GF-D8 (cell line): ENCODE measurements at places on chromosomes 3 and 15.

- no peak for DNase-seq
These were observed 78.6 kb downstream of the SNRK start for GRCh38 chr3:43364926-43365325.

GRCh38 chr3:8900869-8901268 is 62.4 kb downstream of the RAD18 start:
- DNase-seq: no peak

GRCh38 chr3:105334138-105334882 is 32.4 kb upstream of the ALCAM start:
- DNase-seq: no peak

DNA sequence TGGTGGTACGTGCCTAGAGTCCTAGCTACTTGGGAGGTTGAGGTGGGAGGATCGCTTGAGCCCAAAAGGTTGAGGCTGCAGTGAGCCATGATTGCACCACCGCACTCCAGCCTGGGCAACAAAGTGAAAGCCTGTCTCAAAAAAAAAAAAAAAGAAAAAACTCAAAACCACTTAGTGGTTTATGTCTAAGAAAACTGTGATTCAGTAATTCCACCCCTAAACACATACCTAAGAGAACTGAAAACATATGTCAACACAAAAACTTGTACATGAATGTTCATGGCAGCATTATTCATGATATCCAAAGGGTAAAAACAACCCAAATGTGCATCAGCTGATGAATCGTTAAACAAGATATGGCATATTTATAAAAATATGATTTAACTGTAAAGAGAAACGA is 14.3 kb downstream of the SPG21 start:
- no peak for DNase-seq

DNA sequence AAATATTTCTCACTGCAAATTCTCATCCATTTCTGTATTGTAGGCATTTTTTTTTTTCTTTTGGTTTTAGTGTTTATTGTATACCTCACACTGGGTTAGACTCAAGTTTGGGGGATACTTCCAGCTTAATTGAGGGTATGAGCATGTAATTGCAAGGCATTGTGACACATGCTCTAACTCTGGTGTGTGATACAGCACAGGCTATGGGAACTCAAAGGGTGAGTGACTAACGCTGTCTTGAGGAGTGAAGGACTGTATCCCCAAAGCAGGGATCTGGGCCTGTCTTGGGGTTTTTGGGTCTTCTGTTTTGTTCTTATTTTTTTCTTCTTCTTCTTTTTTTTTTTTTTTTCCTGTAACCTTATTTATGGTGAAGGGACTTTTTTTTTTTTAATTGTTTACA is 26.9 kb downstream of the MAP2K1 start:
- DNase-seq: no peak

- no peak for DNase-seq
These were observed 204.6 kb upstream of the IL12A start for GRCh38 chr3:159783780-159784742.

DNA sequence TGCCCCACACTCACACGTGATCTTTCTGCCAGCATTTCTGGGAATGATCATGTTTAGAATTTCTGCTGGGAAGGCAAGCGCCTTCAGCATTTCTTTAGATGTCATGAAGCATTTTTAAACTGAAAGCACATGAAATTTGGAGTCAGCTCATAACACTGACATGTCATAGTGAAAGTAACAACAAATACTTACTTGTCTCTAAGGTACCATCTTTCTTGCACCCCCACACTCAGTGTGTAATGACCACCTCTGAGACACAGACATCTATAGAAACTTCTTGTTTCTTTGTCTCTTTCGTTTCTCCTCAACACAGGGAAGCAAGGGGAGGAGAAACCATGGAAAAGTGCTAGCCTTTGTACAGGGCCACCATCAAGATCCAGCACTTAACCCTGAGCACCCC is 171.7 kb downstream of the RORA start:
- no peak for DNase-seq

DNA sequence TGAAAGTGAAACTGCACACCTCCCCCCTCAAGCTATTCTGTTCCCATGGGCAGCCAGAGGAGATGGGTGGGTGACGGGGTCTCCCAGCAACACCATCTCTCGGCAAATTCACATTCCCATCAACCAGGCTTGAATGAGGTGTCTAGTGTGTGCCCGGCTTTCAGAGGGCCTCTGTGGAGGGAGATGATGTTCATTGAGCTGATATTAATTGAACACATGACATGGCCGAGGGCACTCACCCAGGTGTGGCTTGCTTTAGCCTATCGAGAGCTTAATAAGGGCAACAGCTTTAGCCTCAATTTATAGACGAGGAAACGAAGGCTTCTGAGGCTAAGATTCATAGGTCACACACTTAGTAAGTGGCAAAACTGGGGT is 288.0 kb downstream of the UACA start:
- no peak for DNase-seq

DNA sequence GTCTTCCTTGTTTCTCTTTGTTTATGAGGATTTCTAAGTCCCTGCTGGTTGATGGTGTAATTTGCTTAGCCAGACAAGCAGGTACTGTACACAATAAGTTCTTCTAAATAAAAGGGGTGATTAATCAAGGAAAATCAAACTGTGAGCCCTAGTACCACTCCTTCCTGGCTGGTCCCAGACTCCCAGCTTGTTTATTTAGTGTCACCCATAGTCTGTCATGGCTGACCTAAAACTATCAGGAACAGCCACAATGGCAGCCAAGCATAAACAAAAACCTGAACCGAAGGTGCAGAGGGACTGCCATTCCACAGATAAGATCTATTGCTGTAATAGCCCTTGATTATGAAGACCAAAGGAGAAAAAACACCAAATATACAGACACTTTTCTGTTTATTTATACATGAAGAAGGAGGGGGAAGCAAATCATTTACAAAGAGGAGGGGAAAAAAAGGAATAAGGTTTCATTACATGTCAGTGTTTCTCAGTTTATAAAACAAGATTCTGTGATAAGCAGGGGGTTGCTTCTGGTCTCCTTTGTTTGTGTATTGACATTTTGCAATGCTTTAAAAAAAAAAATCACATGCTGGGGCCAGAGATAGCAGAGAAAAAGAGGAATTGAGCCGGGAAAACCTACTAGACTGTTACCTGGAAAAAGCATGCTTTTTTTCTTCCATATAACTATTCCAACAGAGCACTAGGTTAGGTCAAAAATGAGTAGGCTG is 182.4 kb upstream of the DPH6 start:
- no peak for DNase-seq

DNA sequence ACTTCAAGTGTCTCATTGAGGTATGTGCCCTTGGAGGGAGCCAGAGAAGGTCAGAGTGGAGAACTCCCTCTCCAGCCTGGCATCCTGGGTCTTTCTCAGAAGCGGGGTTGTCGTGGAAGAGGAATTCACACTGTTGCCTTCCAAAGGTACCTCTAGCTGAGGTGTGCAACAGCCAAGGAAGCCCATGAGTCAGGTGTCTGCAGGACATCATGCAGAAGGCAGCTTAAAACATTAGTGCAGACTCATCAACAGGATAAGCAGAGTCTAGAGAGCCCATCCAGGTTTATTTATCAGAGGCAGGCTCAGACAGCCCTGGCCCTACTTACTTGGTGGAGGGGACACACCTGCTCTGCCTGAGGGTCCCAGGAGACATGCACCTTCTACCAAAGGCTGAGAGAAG is 95.6 kb upstream of the TPM1 start:
- DNase-seq: no peak

- no peak for DNase-seq
These were observed 106.5 kb downstream of the LIPC start for GRCh38 chr15:58538225-58538727.

DNA sequence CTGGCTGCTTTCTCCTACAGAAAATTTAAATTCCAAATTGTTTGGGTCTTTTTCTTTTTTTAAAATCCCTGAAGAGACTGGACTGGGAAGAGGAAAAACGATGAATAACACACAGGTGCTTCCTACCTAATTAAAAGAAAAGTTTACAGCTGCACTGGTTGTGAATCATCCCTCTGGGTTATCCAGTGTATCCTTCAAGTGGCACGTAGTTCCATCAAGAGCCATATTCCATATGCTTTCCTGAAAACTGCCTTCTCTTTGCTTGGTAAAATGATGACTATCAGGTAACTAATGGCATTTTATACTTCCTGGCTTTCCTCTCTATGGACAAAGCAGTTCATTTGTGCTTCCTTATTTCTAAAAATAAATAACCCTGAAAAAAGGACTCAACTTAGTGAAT is 123.2 kb downstream of the MAGI1 start:
- DNase-seq: no peak

GRCh38 chr3:97778152-97778551 is 13.6 kb downstream of the ARL6 start:
- DNase-seq: no peak

- DNase-seq: no peak
These were observed 7.1 kb downstream of the CSPG5 start for GRCh38 chr3:47571391-47572175.

DNA sequence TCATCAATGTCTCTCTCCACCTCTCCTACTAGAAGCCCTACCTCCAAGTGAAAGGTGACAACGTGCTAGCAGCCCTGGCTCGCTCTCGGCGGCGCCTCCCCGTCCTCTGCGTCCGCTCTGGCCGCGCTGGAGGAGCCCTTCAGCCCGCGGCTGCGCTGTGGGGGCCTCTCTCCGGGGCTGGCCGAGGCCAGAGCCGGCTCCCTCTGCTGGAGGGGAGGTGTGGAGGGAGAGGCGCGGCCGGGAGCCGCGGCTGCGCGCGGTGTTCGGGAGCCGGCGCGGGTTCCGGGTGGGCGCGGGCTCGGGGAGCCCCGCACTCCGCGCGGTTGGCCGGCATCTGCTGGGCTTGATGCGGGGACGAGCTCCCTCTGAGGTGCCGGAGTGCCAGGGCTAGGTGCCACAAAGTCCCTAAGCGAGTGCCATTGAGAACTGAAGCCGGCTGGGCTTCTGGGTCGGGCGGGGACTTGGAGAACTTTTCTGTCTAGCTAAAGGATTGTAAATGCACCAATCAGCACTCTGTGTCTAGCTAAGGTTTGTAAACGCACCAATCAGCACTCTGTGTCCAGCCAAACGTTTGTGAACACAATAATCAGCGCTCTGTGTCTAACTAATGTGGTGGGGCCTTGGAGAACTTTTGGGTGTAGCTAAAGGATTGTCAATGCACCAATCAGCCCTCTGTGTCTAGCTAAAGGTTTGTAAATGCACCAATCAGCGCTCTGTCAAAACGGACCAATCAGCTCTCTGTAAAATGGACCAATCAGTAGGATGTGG is 84.8 kb upstream of the ARRDC4 start:
- DNase-seq: no peak

GRCh38 chr3:23546181-23546580 is 259.6 kb upstream of the UBE2E1 start:
- no peak for DNase-seq

DNA sequence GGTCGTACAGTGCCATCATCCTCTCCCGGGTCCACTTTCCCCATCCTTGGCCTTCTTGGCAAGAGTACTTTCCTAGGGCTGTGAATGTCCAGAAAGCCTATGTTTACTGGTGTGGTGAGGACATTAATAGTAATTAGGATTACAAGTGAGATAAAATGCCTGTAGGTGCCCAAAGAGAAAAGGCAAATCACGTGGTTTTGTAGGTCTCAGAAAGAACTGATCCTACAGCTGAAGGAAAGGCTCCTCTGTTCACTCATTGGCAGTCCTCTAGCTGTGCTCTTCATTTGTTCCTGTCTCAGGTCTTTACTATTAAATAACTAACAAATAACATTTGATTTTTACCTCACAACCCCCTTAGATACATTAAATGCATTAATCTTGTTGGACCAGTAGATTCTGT is 220.1 kb upstream of the CBLB start:
- DNase-seq: no peak

GRCh38 chr3:123782488-123782887 is 101.6 kb downstream of the MYLK start:
- DNase-seq: no peak

- DNase-seq: no peak
These were observed 35.4 kb downstream of the RBP2 start for GRCh38 chr3:139440639-139441556.

DNA sequence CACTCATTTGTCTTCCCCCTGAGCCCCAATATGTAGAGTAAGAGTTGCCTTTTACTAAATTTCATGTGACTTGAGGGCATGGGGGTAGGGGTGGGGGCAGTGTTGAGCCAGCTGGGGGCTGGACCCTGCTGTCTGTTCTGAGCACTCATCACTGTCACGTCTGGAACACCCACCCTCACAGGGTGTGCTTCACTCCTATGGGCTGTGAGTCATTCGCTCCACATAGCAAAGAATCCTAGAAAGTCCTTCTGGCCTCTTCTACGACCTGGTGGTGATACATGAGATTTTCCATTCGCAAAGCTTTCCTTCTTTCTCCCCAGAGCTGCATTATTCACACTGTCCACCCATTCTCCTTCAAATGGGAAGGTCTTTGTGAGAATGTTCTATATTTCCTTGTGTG is 43.6 kb upstream of the MGLL start:
- no peak for DNase-seq

DNA sequence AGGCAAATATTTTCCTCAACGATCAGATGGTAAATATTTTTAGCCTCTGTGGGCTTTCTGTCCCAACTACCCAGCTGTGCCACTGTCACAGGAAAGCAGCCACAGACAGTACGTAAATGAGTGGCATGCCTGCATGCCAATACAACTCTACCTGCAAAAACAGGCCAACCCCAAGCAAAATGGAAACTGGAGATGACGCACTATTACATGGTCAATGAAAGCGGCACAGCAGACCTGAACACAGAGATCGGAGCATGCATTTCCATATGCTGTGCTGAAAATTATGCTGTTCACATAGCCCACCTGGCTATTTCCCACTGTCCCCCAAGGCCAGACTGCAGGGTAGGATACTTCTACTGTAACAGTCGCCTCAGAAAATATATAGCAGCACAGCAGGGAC is 57.8 kb downstream of the HERC2 start:
- DNase-seq: no peak

GRCh38 chr15:92163641-92164040 is 230.0 kb upstream of the ST8SIA2 start:
- DNase-seq: no peak

DNA sequence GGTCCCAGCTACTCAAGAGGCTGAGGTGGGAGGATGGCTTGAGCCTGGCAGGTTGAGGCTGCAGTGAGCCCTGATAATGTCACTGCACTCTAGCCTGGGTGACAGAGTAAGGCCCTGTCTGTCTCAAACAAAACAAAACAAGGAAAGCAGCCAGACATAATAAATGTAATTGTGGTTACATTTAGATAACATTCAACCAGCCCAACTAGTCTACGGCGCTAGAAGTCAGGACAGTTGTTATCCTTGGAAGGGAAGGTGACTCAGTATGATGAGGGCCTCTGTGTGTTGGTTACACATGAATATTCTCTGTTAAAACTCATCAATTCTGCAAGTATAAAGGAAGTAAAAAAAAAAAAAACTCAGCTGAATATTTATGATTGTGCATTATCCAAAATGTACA is 27.0 kb upstream of the CSPG5 start:
- no peak for DNase-seq
